ENCODE measurements at places on chromosomes 11 and 22.

DNA sequence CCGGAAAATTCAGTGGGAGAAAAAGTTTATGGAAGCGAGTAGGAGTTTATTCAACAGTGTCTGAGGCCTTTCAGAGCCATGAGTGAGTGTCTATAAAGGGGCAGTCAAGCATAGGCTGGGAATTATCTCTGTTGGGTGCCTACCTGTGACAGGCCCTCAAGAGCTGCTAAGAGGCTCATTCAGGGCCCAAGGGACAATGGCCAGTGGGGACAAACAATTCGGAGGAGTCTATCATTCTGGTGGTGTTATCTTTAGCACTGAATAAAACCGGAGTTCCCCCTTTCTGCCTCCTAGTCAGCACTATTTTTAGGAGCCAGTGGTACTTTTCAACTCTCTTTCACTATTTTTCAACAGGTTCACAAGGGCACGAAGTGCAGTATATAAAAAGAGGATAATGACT lies 89.5 kb upstream of the HTATIP2 start:
- DNase-seq: no peak

GRCh38 chr11:64340671-64341335 lies 799 bp downstream of the CCDC88B start:
- peak; percentile 90 for DNase-seq

- no peak for DNase-seq
Measured at GRCh38 chr11:107840129-107840484, 18.5 kb downstream of the SLC35F2 start.

DNA sequence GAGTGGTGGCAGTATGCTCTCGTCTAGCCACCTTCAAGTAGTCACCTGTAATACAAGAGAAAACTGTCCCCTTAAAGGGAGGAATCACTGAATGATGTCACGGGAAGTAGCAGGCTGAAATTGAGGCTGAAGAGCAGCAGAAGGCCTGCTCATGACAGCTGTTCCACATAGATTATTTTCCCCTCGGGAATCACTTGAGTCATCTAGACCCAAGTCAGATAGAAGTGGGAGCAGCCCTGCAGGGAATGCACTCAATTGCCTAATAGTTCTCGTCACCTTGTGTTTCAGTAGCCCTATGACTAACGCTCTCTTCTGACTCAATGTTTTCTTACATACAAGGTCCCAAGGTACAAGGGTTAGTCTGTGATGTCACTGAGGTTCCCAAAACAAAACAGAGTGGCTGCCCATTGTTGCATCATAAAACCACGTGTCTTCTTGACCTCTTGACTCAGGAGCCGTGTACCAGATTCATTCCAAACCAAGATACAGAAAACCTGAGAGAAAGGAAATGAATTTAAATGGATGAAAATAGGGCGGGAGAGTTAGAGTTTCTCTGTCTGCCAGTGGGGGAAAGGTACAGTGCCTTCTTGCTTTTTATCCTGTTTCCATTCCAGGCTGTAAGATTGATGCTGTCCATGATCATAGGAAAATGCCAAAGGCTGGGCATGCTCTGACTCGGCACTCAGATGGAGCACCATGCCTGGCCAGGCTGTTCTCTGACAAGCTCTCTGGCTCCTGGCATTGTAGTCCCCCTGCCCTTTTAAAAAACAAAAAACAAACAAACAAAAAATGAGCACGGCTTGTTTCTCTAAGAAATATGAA lies 21.6 kb upstream of the C11orf96 start:
- peak; percentile 23 for DNase-seq

DNA sequence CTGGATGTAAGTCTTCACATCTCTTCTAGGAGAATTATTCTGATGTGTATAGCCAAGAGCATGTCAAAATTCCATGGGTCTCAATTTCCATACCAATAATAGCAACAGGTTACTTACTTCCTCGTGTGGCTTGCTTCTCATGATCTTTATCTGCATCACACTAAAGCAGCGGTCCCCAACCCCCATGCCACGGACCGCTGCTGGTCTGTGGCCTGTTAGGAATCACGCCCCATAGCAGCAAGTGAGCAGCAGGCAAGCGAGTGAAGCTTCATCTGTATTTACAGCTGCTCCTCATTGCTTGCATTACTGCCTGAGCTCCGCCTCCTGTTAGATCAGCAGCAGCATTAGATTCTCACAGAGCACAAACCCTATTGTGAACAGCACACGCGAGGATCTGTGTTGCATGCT lies 28.9 kb upstream of the SLC25A1 start:
- DNase-seq: no peak

- DNase-seq: no peak
Measured at GRCh38 chr11:115523727-115524399, 19.6 kb upstream of the CADM1 start.

DNA sequence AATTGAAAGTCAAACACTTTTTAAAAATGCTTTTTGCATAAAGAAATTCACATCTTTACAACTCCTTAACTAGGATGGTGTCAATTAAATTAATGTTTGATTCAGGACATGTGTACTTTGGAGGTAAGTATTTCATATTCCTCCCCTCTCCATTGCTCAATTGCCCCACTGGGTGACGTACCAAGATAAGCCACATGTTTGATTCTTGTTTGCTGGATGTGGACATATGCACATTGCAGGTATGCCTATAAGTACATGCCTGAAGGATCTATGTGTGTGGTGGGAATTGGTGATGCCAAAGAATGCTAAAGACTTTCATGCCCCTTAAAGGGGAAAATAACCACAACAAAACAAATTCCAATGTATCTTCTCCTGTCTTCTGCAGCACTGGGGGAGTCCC lies 5.8 kb downstream of the CD44 start:
- DNase-seq: no peak

- peak; percentile 66 for DNase-seq
Measured at GRCh38 chr11:75350743-75351540, 519 bp downstream of the ARRB1 start.
